ENCODE measurements at places on chromosomes 7 and 10.

DNA sequence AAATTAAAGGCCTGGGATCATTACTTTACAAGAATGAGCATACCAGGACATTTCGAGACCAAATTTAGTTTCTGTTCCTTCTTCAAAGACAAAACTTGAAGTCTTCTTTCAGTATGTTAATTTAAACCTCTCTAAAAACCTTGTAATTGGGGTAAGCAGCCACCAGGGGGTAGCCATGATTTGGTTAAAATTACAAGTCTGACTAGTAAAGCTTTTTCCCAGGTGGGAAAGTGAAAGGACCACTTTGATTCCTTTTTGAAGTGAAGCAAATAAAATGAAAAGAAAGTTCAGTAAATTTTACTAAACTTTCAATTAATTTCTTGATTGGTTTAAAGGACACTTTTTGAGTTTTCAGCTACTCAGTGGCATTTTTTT lies 294.3 kb downstream of the BBS9 start:
- no peak for DNase-seq

- no peak for DNase-seq
These were observed 287.7 kb downstream of the IPMK start for GRCh38 chr10:57979956-57980355.

- DNase-seq: no peak
These were observed 6.1 kb upstream of the HOXA2 start for GRCh38 chr7:27108390-27109127.

DNA sequence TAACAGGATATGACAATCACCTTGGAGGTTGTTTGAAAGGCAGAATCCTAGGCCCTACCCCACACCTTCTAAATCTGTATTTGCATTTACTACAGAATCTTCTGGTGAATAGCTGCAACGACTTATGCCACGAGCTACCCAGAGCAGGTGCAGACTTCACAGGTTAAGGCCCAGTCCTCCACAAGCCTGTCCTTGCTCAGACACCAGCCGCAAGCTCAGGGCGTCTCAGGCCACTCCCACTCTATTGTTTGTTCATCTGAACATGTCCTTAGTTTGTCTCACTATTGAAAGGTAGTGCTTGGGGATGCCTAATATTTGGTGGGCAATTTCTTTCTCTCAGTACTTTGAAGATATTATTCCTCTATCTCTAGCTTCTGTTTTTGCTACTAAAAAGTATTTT lies 18.9 kb upstream of the RBM33 start:
- no peak for DNase-seq

GRCh38 chr7:26337232-26337865 lies 45.7 kb downstream of the SNX10 start:
- DNase-seq: no peak

DNA sequence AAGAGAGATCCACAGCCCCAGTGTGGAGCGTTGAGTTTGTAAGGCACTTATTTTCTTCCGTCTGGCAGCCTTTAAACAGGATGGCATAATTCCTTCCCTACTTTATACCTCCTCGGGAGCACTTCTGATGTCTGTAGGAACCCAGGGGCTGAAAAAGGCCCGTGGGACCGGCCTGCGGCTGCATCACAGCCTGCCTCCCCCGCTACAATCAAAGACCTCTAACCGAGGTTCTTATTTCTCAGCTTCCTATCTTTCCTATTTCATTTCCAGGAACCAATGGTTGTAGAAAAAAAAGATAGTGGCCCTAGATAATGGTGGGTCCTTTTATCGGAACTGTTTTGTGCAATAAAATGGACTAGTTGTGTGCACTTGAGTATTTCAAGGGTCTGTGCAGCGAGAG lies 4.1 kb upstream of the CTBP2 start:
- DNase-seq: no peak

DNA sequence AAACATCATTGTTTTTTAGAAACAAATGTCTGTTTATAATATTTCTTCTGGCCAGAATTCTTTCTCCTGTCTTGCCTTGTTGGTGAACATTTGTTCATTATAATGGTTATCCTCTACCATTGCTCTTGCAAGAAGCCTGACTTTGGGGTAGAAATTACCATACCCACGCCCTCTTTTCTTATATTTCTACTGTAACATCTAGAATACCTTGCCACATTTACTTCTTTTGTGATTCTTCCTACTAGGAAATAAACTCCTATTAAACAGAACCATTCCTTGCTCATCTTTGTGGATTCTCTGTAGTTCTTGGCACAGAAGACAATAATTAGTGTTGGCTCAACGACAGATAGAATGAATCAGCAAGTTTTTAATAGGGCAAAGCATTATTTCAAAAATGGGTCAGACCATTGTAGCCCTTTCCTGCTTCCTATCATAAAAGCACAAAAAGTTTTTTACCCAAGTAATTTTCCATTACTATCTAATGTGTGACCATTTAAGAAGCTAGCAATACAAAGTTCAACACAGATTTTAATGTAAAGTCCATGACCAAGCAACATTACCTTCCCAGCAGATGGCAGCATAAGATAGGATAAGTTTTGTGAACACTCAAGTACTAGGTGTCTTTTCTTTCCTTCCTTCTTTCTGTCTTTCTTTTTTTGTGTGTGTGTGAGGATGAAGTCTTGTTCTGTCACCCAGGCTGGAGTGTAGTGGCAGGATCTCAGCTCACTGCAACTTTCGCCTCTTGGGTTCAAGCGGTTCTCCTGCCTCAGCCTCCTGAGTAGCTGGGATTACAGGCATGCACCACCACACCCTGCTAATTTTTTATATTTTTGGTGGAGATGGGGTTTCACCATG lies 270.4 kb downstream of the HGF start:
- no peak for DNase-seq

GRCh38 chr7:44638611-44639557 lies 32.5 kb downstream of the OGDH start:
- DNase-seq: no peak

DNA sequence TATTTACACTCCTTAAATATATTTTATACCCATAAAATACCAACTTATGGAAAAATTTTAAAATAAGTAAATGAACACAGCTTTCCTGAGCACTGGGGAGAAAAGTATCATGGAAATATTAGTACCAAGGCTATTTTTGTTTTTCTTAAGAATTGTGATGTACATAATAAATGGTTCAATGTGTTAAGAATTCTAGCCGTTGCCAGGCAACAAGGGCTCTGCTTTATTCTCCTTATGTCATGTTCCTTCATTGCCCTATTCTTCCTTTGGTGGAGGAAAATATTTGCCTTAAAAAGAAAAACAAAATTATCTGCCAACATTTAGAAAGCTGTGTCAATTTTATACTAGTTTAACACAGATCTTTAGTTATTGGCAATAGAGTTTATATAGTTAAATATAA lies 2.6 kb upstream of the ZPBP start:
- DNase-seq: no peak

DNA sequence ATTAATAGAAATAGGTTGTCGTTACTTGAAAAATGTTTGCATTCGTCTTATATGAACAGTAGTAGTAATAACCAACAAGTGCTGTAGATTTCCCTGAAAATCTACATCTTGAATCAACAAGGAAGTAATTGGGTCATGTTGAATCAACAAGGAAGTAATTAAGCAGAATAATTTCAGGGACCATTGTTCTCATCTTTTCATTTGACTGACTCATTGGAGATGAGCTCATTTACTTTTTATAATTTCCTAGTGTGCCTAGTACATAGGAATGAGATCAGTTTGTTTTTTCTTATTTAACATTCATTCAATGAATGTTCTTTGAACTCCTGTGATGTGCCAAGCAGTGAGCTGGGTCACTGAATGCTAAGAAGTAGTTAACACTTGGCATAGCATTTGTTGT lies 8.2 kb downstream of the CLDN12 start:
- DNase-seq: no peak

DNA sequence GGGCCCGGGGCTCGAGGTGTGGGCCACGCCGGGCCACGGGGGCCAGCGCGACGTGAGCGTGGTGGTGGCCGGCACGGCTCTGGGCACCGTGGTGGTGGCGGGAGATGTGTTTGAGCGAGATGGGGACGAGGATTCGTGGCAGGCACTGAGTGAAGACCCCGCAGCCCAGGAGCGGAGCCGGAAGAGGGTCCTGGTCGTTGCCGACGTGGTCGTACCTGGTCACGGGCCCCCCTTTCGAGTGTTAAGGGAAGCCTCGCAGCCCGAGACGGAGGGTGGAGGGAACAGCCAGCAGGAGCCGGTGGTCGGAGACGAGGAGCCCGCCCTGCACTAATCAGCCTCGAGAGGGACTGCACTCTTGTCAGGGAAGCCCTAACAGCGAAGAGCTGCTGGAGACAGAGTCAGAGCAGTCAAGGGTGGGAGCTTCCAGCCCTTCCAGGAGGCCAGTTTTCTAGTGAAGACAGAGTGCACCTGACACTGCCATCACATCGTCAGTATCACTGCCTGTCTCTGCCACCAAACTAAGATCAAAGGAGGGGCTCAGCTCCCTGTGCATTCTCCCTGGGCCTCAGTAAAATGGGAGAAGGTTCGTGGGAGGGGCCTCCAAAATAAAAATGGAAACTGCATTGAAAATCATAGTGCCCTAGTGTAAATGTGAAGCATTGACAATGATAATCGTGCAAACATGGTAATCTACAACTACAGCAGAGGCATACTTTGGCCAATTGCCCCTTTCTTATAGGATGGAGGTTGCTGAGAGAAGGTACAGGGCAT lies 1.3 kb downstream of the MBLAC1 start:
- DNase-seq: no peak

DNA sequence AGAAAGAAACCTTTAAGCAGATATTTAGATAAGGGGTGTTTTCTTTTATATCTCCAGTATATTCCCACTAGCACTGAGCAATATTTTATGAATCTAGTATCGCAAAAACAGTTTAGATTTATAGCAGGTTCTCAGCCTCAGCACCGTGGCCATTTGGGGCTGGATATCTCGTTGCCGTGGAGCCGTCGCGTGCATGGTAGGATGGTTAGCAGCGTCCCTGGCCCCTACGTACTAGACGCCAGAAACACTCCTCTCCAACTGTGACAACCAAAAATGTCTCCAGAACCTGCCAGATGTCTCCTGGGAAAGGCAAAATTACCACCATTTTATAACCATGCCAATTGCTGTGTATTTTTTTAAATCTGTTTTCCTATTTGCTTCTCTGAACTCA lies 172.9 kb downstream of the CACNB2 start:
- no peak for DNase-seq

GRCh38 chr7:137947046-137947445 lies 54.8 kb downstream of the CREB3L2 start:
- no peak for DNase-seq

DNA sequence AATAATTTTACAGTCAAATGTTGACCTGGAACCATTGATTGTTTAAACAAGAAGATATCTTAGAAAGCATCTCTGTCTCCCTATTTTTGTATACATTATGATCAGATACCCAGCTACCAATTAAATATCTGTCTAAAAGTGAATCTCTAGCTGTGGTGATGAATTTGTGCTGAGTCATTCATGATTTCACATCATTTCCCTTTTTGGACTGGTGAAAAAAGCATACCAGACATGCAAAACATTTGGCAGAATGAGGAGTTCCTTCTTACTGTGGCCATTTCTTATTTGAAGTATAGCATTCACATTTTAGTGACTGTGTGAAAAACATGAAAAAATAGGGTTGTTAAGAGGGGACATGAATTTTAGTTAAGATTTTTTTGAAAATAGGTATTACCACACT lies 98.0 kb upstream of the GATA3 start:
- no peak for DNase-seq

DNA sequence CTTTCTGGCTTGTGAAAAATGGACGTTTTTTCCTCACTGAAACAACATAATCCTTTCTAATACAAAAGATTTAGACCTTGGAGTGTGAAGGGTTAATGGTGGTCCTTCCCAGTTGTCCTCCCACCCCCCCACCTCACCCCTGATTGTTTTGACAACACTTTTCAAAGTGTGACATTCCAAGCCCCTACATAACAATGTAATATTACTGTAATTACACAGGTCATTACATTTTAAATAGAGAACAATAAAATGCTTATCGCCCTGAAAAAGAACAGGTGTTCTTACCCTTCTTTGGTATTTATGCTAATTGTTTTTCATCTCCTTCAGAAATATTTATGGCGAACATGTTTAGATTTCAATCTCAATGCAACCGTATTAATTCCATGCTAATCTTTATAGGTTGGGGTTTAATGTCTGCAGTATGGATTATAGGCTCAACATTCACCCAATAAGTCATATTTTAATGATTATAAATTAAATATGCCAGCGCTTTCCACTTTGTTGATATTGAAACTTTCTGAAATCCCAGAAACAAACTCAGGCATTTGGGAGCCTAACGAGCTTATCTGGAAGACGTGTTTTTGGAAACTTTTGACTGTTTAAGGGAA lies 5.0 kb downstream of the TCF7L2 start:
- no peak for DNase-seq

- peak; percentile 48 for DNase-seq
These were observed at the start of gene SLK for GRCh38 chr10:103966671-103967447. Gene SLK, plus strand, starts transcription at chr10:103967140. Its CDS starts 606 bp downstream, at chr10:103967746.

- DNase-seq: no peak
These were observed 39.8 kb downstream of the MAD1L1 start for GRCh38 chr7:2192831-2193534.

DNA sequence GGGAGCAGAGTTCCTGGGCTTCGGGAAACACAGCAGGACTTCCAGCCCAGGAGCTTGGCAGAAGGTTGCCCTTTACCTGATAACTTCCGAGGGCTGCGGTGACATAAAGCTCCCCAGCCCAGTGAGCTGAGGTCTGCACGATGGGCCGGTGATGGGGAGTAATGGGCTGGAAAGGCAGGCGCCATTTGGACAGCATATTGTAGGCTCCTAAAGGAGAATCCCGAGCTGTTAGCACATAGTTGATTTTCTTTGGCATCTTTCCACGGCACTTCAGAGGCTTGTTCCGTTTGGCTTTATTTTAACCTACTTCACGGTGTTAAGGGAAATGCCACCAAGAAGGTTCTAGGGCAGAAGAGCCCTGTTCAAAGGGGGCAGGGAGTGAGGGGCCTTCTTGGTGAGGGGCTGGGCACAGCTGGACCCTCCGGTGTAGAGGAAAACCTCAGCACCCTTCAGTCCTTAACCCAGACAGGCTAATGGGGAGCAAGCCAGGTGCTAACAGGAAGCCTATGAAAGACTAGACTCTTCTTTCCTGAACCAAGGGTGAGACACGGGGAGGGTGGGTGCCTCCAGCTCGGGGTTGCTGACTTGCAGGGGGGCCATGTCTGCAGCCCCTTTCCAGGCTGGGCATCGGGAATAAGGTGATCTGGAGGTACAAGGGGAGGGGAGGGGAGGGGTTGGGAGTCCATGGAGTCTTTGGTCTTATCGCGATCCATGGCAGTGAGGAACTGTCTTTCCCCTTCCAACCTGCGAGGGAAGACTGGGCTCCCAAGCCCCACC lies 347.7 kb downstream of the GLRX3 start:
- no peak for DNase-seq

GRCh38 chr10:52351914-52352330 lies 37.8 kb downstream of the DKK1 start:
- no peak for DNase-seq

DNA sequence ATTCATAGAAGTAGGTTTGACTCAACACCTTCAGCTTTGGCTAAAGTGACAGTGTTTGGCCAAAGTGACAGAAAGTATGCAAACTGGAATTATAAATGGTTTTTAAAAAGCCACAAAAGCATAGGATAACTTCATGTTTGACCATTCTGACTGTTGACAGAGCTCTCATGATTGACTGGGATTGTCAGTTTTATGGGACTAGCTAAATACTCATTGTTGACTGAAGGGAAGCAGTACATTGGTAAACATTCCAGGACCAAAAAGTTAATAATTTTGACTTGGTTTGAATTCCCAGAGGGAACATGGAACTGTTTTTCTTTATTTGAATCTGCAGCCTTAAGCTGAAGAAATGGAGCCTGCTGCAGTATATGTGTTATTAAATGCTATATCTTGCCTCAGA lies 84.6 kb upstream of the STEAP4 start:
- DNase-seq: no peak

Measured in omental fat pad (tissue), 4 donors.